ENCODE measurements at places on chromosomes 7 and 10.

- no peak for DNase-seq
These were observed 39.0 kb downstream of the AKR1B1 start for GRCh38 chr7:134419875-134420274.

DNA sequence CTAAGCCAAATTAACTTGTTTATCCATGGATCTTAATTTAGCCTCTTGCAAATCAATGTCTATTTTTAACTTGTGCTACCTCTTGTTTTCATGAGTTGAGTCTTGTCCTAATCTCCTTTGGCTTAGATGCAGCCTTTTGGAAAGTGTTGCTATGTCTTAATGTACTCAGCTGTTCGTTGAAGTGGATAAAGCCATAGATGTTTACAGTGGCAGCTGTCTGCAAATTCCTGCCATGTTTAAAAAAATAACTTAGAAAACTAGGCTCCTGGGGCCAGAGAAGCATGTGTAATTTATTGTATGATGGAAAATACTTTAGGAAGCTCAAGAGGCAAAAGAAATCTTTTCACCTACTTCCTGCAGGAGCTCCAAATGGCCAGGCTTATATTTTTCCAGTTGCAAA lies 253.1 kb upstream of the RHOBTB1 start:
- DNase-seq: no peak

- peak; percentile 10 for DNase-seq
These were observed 8.0 kb upstream of the BEND7 start for GRCh38 chr10:13536674-13537366.

DNA sequence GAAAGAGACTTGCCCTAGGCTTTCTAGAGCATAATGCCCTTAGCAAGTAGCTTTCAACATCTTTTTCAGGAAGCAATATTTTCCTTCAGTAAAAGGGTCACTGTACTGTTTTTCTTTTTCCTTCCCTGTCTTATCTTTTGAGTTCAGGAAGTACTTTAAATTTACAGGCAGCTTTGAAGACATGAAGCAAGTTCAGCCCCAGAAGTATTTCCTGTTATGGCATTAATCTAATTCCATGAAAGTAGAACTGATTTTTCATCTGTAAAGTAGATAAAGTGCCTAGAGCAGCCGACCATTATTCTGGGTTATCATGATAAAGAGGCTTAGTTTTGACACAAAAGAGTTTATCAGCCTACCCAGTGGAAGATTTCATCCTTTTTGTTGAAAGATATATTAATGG lies 288.2 kb downstream of the ADK start:
- DNase-seq: no peak

DNA sequence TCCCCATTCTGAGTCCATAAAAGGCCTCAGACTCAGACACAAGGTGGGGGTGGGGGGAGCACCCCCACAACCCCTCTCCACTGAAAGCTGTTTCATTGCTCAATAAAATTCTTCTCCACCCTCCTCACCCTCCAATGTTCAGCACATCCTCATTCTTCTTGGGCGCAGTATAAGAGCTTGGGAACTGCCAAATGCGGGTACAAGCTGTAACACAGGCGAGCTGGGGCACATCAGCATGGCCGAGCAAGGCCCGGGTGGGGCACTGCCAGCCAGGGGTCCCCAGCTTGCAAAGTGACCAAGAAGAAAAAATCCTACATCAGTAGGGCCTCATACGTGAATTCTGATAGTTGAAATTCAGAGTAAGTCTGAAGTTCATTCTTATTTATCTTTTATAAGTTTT lies 50.1 kb downstream of the CACUL1 start:
- DNase-seq: no peak

DNA sequence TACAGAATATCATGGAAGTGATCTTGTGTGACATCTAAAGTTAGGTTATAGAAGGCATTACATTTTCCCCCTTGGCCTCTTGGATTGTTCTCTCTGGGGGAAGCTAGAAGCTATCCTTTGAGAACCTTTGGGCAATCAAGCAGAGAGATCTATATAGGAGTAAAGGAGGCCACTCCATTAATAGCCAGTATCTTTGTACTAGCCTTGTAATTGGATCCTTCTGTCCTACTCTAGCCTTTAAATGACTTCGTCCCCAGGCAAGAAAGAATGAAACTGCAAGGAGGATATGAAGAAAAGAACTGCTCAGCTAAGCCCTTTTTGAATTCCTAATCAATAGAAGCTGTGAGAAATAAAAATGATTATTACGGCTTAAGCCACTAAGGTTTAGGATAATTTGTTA lies 230.9 kb downstream of the AGMO start:
- no peak for DNase-seq

- DNase-seq: no peak
These were observed 83.3 kb upstream of the PAX2 start for GRCh38 chr10:100662067-100662466.

GRCh38 chr10:61140765-61141392 lies 196.9 kb upstream of the RHOBTB1 start:
- DNase-seq: peak; percentile 67

DNA sequence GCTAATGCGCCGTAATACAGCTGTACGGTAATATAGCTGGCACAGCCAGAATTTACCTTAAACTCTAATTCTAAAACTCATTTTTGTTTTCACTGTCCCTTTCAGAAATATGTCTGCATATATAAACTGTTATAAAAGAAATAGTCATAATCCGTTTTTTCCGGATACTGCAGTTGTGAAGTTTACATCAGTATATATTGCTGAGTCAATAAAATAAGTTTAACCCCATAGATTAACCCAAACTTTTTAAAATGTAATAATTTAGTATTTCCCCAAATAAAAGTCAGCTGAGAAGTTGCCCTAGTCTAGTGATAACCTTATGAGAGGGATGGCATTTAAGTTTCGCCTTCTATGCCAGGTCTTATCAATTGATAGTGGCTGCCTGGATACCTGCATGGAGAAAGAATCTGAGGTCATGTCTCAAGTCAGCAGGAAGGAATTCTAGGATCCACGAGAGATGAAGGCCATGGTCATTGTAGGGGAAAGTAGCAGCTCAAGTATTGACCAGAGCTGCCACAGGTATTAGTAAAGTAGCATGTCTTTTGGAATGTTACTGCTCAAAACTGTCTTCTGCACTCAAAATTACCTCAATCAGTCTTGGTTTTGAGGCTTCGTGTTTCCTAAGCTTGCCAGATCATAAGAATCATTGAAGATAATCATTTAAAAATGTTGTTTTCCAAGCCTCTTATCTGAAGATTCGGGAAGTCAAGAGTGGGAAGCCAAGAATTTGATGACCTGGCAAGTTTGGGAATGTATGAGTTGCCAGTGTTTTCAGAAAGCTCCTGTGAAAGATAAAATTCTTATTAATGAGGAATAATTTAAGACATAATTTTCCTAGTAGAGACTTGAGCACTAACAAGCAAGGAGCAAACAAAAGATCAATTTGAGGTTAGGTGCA lies 10.8 kb downstream of the PRPS1L1 start:
- no peak for DNase-seq

- no peak for DNase-seq
These were observed 34.0 kb downstream of the SPDYE6 start for GRCh38 chr7:102322202-102322715.

- DNase-seq: no peak
These were observed 59.7 kb upstream of the ADRA2A start for GRCh38 chr10:111017098-111017497.

GRCh38 chr10:125238682-125239081 lies 78.3 kb upstream of the CTBP2 start:
- no peak for DNase-seq

DNA sequence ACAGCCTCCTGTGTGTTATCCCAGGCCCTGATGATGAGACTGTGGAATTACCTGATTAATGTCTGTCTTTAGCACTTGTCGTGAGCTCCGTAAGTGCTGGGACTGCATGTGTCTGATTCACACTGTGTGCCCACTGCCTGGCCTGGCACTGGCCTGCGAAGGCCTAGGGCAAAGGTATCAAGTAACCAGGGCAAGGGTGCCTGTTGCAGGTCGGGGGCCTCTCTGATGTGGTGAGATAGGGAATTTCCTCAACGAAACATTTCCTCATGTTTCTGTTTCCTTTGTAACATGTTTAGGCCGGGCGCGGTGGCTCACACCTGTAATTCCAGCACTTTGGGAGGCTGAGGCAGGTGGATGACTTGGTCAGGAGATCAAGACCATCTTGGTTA lies 50.4 kb downstream of the LHPP start:
- no peak for DNase-seq

GRCh38 chr7:31004393-31004792 lies 40.6 kb downstream of the GHRHR start:
- DNase-seq: no peak

- DNase-seq: no peak
These were observed 21.7 kb downstream of the RAB18 start for GRCh38 chr10:27525819-27526218.

DNA sequence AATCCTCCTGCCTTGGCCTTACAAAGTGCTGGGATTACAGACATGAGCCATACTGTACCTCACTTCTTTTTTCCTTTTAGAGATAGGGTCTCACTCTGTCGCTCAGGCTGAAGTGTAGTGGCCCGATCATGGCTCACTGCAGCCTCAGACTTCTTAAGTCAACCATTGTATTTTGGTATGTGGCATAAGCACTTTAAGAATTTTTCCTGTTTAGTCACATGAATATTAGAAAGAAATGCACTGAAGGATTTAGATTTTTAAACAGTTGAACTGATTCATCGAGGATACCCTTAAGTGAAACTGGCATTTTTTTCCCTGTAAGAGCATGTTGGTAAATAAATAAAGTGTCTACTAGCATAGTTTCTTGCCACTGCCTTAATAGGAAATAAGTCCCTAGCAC lies 319.3 kb upstream of the CACNA2D1 start:
- DNase-seq: no peak

- no peak for DNase-seq
These were observed 37.8 kb downstream of the DIP2C start for GRCh38 chr10:651692-652091.

DNA sequence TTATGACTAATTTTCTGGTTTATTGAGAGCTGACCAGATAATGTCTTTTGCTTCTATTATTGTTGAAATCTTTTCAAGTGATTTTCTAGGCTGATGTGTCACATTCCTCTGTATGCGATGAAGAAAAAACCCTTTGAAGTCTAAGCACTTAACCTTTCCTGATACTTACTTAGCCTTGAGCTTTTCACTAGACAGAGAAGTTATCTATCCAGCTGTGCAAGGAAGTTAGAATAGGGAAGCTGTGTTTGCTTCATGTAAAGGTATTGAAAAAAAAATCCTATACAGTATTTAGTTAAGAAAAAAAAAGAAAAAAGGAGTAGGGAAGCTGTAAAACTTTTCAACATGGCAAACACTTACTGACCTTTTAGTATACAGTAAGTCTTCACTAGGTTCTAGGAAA lies 117.6 kb upstream of the DNAJB12 start:
- no peak for DNase-seq

DNA sequence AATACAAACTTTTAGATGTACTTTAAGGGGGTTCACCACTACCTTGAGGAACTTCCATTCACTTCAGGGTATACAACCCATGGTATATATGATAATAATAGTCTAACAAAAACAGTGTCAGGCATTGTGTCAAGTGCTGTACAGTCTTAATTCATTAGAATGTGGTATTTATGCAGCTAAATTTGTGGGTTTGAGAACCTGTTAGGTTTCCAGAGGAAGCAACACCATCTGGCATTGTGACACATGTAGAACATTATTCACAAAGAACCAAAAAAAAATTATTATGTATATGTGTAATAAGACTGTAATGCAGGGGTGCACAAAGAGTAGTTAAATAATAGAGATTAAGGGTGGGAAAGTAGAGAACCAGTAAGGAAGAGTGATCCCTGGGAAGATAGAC lies 26.3 kb downstream of the TMEM60 start:
- no peak for DNase-seq
